ENCODE measurements at places on chromosomes 12 and 14.

DNA sequence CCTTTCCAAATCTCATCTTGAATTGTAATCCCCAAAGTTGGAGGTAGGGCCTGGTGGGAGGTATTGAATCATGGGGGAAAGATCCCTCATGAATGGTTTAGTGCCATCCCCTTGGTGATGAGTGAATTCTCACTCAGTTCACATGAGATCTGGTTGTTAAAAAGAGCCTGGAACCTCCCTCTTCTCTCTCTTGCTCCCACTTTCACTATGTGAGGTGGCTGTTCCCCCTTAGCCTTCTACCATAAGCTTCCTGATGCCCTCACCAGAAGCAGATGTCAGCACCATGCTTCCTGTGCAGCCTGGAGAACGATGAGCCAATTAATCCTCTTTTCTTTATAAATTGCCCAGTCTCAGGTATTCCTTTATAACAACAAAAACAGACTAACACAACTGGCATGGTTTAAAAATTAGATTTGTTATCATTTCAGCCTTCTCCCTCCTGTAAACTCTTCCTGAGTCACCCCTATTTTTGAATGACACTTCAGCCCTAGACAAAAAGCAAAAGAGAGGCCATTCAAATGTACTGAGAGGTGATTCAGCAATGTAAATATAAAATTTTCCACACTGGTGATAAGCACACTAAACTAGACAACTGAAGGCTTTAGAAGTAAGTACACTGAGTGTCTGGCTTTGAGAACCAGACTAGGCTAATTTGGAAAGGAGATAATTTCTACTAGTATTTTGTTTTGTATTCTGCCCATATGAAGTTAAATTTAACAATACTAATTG lies 212.1 kb upstream of the ABCD2 start:
- DNase-seq = no peak

DNA sequence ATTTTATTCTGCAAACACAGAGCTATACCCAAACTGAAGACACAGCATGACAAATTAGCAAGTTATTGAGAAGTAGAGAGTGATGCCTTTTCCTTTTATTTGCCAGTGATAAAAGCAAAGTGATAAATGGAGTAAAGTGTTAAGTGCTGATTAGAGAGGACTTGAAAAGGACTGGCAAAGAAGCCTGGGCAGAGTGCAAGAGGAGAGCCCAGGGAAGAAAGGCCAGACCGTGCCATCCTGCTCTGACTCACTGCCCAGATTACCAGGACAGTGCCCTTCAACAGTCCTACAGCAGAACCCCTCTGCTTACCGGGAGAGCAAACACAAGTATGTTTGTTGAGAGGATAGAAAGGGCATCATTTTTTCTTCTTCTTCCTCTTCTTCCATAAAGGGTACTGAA lies 106.5 kb downstream of the ETV6 start:
- DNase-seq = no peak

DNA sequence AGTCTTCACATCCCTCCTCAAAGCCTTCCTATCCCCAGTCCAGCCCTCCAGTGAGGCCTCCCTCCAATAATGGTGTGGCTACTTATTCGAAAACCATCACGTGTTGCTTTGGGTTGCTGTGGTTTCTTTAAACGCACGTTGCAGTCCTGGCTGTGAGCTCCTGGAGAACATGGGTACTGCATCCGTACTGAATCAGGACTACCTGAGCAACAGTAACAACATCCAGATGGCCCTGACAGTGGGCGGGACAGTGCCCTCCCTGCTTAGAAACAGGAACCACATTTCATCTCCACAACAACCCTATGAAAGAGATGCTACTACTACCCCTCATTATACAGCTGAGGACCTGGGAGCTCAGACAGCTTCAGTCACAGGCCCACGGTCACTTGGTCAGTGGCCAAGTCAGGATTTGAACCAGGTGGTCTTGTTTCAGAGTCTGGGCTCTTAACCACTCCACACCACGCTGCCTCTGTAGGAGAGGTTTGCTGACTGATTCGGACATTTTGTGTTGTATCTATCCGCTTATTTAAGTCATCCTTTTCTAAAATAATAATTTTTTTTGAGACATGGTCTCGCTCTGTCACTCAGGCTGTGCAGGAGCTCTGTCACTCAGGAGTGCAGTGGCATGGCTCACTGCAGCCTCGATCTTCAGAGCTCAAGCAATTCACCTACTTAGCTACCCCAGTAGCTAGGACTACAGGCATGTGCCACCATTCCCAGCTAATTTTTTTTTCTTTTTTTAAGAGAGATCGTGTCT lies 104.8 kb downstream of the DPF3 start:
- DNase-seq = no peak

DNA sequence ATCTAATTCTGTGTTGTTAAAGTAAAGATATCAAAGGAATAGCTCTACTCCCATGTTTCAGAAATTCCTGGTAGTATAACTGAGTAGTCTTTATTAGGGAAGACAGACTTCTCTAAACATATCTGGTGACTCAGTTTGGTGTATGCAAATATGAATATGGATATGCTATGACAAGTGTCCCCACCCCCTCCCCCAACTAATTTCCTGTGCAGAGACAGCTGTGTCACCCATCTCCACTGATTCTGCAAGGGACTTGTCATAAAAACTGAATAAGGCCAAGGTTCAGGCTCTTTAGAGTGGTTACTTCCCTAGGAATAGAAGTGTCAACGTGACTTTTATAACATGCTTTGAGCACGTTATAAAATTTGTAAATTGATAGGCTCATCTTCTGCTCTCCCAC lies 429.1 kb downstream of the DAD1 start:
- DNase-seq = no peak

- no peak for DNase-seq
Observed at GRCh38 chr14:31530136-31530535, 31.1 kb upstream of the NUBPL start.

DNA sequence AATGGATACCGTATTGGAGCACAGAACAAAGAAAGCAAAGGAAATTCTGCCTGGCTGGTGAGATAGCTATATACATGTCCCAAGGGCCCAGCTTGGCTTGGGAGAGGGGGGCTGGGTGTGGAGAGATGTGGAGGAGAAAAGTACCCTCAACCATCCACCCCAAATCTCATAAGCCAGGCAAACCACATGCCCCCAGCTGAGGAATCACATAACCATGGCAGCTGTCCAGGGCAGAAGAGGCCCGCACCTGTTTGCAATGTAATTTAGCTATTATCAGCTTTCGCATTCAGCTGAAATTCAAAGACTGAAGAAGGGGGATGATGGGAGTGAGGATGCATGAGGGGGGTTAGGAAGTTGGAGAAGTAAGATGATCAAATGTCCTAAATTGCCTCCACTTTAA lies 196.1 kb downstream of the TBX5 start:
- DNase-seq = no peak

- DNase-seq = no peak
Observed at GRCh38 chr12:131984334-131984733, 34.6 kb downstream of the EP400 start.

DNA sequence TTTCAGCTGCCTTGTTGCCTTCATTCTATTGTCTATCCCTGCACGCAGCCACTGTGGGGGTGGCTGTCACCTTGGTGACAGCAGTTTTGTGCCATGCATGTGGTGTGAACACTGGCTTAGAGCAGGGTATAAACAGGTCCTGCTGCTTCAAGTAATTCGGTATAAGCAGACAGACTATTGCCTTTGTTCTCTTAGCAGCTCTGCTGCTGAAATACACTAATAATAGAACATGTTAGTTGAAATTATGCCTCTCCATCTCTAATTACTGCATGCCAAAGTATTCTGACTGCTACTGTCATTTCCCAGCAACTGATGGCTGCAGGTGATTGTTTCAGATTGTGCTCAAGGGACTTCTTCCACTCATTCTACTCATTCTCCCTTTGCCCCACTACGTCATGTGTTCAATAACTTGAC lies 34.6 kb downstream of the PTPRO start:
- DNase-seq = no peak

Data from AG08395 (cell line).